Activated B cell treated with CpG ODN at 0.5 μM for 24 hours (primary cell): ENCODE measurements at places on chromosomes 6 and 20. TPM values are rescaled to one million over a fixed set of nuclear protein-coding genes. Genes with fewer than 3 reads are reported as not detected.

GRCh38 chr6:145561095-145562072, 173.9 kb downstream of the EPM2A start:
- no peak for DNase-seq

DNA sequence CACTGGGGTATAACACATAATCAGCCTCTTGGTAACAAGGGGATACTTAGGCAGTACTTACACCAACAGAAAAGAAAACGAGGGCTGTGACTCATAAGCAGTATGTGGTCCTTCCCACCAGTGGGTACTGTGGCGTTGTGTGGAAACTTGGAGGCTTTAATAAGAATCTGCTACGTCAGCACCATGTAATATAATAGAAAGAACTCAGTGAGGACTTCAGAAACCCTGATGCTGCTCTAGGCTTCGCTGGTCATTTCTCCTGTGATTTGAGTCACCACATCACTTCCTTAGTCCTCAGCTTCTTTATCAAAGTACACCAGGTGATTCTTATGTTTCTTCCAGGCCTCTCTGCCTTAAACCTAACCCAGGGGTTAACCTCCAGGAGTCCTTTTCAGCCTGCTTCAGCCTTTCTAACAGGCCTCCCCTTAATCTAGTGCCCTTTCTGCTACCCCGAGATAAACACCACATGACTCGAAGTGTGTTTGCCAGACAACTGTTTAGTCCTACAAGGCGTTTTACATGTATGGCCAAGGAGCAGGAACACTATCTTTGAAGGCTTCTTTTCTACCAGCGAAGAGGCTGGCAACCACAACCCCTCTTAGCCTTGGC, 68.5 kb downstream of the FYN start:
- no peak for DNase-seq

- no peak for DNase-seq
Observed at GRCh38 chr6:157689875-157690274, 133.2 kb upstream of the SNX9 start.

DNA sequence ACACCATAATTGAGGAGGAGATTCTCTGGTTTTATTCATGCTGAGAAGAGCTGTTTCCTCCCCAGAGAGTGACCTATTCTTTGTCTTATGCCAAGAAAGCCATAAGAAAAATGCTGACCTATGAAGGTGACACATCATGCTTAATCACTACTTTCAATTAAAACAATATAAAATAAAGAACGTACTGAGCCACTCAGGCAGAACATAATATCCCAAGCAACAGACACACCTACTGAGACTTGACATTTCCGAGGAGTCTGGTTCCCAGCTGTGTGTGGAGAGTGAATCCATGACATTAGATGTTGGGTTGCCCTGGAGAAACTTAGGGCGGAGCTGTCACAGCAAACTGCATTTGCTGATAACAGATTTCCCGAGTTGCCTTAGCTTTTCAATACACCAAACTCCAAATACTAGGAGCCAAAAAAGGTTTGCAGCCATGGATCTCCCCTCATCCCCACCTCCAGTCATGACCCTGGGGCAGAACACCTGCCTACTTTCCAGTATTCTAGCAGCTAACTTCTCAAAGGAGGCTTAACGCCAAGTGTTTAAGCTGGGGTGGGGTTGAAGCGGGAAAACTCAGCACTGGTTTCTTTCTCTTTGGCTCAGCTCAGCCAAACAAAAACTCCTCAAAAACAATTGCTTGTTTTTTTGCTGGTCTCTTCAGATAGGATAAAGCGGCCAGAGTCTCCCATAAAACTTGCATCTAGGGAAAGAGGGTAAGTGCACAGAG, 92.2 kb downstream of the BACH2 start:
- no peak for DNase-seq

GRCh38 chr6:99189823-99190721, 159.4 kb downstream of the FAXC start:
- DNase-seq = no peak

DNA sequence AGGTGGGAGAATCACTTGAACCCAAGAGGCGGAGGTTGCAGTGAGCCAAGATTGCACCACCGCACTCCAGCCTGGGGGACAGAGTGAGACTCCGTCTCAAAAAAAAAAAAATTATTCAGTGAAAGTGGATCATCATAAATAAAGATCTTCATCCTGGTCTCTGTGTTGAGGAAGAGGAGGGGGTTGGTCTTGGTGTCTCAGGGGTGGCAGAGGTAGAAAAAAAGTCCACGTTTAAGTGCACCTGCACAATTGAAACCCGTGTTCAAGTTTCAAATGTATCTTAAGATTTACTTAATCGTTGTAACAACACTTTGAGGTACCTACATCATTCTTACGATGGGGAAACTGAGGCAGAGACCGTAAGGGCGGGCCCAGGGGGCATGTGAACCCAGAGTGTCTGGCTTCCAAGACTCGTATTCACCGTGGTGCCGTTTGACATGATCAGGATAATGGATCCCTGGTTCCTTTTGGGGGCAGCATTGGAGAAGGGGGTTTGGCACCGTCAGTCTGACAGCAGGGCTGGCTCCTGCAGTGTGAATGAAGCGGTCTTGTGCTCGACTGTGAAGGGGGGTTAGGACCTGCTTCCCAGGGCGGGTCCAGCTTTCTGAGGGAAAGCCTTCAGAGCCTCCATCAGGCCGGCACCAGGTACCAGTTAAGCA, 32.9 kb upstream of the ID1 start:
- DNase-seq = no peak

TXLNB gene
- total RNA-seq = 1.9 and 2.4 TPM in 2 replicates

HCRTR2 gene
- not detected in 2 replicates for total RNA-seq
